CD8-positive, alpha-beta T cell (primary cell): ENCODE measurements at places on chromosomes 1 and 21. TPM values are rescaled to one million over a fixed set of nuclear protein-coding genes. Genes with fewer than 3 reads are reported as not detected.

The CLEC20A gene
- not detected for total RNA-seq

The OR6N1 gene
- not detected for total RNA-seq

The RXRG gene
- total RNA-seq, result not detected

The ATP1A2 gene
- not detected for total RNA-seq

The SELENON gene
- 18.9 TPM for total RNA-seq

The ALDH4A1 gene
- total RNA-seq, result 1.0 TPM

The GJA4 gene
- total RNA-seq, result not detected
